Mucosa of gallbladder (tissue), 1 donor: ENCODE measurements at places on chromosomes 1 and 21. TPM values are rescaled to one million over a fixed set of nuclear protein-coding genes. Genes with fewer than 3 reads are reported as not detected.
A peak's percentile ranks its signal among the peaks of the same experiment; 100 is the strongest.

The NUP210L gene
- 0.06 TPM for total RNA-seq

The LIPI gene
- not detected for total RNA-seq

The CYP4Z1 gene
- total RNA-seq = not detected

The MASP2 gene
- not detected for total RNA-seq

The IFI44 gene
- 22.7 TPM for total RNA-seq

The GPR52 gene
- 1.3 TPM for total RNA-seq

The PDPN gene
- total RNA-seq = 37.5 TPM

The UBL4B gene
- total RNA-seq = not detected

The ABCG1 gene
- 19.5 TPM for total RNA-seq

The IQCC gene
- total RNA-seq = 3.5 TPM

The KCNK1 gene
- 24.5 TPM for total RNA-seq

GRCh38 chr1:245156736-245157505 lies 2.1 kb downstream of the KIF26B start:
- DNase-seq = no peak

DNA sequence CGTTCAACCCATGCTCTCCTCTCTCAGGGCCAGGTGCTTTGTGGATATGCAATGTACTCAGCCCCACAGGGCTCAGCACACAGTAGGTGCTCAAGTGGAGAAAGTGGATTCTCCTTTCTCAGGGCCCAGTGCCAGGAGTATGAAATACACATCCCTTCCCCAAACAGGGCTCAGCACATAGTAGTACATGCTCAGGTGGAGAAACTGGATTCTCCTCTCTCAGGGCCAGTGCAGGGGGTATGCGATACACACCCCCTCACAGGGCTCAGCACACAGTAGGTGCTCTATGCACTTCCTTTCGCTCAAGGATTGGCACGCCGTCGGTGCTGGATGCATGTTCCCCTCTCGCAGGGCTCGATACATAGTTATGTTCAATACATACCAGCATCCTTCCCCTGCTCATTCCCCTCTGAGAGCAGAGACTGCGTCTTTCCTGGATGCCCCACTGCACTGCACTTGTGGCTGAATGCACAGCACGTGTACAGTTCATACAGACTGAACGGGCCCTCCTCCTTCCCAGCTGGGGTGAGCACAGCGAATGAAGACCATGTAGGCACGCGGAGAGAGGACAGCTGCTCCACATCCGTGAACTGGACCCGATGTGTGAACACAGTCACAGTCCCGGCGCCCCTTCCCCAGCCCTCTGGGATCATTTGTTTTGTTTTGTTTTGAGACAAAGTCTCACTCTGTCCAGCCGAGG lies 16.6 kb upstream of the DISP3 start:
- DNase-seq = no peak

DNA sequence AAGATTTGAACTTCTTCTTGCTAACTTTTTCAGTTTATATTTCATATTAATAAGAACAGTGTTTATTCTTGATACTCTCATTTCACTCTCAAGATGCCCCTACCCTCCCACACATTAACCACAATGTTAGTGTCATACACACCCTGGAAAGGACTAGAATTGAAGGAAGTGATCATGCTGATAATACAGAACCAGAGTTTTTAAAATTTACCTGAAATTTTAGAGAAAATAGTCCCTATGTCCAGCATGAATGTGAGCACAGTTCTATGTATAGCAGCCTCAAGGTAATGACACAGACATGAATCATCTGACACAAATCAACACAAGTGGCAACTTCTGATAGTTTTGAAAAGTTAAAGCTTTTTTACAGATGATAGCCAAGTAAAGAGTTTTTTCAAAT lies 26.0 kb downstream of the RGS1 start:
- no peak for DNase-seq

GRCh38 chr1:22117851-22118250 lies 25.0 kb downstream of the WNT4 start:
- peak; percentile 69 for DNase-seq

DNA sequence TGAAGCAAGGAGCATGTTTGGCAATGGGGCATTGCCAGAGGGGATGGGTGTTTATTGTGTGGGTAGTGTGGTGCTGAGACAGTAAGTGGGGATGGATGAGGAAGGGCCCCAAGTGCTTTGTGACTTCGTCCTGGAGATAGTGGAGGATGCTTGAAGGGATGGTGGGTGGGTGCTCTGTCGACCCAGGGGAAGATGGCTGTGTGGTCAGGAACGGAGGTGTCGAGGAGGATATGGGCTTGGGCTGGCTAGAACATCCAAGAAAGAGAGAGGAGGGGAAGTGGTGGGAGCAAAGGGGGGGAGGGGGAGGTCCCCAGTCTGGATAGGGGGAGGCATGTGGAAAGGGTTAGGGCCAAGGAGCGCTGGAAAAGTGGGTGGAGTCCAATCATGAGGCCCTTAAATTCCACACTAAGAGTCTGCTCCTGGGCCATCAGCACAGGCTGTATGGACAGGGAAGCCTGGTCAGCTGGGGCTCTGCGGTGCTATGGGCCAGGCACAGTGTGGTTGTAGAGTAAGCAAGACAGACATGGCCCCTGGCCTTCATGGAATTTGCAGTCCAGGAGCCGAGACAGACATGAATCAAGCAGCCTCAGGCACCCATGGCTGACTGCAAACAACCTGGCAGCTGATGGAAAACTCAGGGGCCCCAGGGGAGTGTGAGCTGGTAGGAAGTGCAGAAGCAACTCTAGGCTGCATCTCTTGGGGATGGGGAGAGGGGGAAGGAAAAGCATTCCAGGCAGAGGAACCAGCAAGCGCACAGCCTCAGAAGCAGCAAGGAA lies 36.3 kb downstream of the EDN2 start:
- DNase-seq = no peak

DNA sequence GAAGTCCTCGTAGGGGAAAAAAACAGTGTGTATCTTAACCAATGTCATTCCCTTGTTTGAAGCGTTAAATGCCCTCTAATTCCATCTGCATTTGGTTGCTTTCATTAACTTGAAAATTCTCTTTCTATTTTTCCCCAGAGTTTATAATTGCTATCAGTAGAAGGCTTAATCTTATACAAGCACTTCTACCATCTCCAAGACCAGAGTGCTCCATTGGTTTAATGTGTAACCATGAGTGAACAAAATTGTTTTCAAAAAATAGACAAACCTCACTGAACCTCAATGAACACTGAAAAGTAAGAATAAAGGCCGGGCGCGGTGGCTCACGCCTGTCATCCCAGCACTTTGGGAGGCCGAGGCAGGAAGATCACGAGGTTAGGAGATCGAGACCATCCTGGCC lies 141.3 kb downstream of the RGS7 start:
- DNase-seq = no peak

DNA sequence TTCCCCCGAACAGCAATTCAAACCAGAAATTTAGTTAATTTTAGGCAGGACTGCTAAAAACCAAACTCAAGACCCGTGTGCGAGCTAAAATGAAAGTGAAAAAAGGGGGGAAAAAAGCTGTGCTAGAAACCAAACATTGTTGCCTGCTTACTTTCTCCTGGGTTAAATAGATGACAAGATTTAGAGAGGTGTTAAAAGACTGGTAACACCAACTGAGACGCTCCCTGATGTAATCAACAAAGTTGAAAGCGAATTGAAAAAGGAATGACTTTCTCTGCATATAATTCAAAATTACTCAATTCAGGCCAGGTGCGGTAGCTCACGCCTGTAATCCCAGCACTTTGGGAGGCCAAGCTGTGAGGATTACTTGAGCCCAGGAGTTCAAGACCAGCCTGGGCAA lies 6.8 kb downstream of the CDCA8 start:
- no peak for DNase-seq

GRCh38 chr1:233629305-233629935 lies 15.5 kb downstream of the KCNK1 start:
- DNase-seq = no peak

GRCh38 chr1:54850737-54851136 lies 36.3 kb downstream of the DHCR24 start:
- DNase-seq = peak; percentile 38

DNA sequence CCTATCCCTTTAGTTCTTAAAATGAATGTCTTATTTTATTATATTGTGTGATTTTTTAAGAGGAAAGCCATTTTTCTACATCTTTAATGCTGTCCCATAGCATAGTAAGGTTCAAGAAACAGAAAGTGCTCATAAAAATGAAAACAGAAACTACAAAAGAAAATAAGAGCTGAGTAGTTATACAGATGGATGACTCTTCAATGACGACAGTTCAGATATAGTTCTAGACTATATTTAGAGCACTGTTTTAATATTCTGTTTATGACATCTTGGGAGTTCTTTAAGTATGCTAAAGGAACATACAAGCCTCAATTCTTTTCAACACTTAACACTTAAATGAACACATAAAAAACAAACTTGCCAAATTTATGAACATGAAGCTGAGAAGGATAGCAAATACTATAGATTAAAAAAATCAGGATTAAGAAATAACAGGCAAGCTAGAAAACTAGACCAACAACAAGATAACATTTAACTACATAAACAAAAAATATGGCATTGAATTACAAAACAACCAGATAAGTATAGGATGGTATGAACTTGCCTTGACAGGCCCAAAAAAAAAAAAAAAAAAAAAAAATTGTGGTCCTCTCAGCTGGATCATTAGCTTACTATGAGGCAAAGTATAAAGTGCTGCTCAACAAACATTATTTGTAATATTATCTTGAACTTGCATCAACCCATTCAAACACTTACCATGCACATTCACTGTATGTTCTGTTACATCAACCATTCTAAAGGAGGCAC lies 87.9 kb downstream of the ZZZ3 start:
- DNase-seq = no peak

GRCh38 chr1:59688976-59689375 lies 125.8 kb upstream of the HOOK1 start:
- no peak for DNase-seq

DNA sequence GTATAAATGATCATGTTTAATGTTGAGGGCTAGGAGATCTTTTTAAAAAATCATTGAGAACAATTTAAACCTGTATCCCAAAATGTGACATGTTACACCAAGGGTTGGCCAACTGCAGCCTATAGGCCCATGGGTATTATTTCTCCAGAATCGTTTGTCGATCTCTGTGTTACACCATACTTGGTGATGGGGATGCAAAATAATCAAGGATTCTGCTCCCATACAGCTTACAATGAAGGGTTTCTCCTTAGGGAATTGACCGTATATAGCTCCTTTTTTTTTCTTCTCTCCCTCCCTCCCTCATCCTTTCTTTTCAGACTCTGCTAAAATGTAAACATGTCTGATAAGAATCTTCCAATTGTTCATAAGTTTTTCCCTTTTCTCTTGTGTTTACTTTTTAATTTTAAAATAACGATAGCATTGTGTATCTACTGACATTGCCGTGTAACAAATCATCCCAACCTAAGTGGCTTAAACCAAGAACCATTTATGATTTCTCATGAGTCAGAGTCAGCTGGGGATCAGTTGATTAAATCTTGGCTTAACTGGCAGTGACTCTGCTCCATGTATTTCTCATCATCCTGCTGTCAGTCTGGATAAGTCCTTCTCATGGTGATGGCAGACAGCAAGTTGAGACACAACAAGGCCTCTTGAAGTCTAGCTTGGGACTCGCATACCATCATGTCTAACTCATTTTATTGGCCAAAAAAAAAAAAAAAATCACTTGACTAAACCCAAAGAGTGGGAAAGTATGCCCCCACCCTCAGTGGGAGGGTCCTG lies 48.0 kb downstream of the MARK1 start:
- no peak for DNase-seq

DNA sequence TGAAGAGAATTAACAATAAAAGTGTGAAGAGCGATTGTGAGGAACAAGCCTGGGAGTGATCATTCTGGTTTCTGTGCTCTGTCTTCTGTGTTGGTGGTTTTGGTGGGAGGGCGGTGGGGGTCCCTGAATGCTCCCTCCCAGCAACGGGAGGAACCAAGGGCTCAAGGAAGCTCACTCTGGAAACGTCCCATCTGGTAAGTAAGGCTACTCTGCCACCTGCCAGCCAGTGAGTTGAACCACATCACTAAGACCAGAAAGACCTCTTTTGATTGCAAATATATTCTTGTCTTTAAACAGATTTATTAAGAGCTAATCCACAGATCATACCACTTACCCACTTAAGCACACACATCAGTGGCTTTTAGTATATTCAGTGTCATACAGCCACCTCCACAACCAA lies 125.0 kb downstream of the PRDM2 start:
- DNase-seq = no peak

DNA sequence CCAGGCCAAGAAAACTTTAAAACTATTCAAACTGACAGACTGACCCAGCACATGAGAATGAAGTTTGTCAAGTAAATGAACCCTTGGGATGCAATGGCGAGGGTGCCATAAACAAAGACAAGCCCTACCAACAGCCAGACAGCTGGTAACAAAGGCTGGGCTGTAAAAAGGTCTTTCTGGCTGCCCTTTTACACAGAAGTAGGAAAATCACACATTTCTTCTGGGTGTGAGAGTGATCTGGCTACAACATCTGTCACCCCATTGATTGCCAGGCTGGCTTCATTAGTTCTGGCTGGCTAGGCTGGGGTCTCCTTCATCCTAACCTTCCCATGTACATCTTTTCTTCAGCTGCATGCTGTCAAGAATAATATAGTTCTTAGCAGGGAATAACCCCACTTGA lies 83.6 kb upstream of the FOXD3 start:
- DNase-seq = no peak

GRCh38 chr1:195202241-195202640 lies 1406.0 kb downstream of the KCNT2 start:
- no peak for DNase-seq

DNA sequence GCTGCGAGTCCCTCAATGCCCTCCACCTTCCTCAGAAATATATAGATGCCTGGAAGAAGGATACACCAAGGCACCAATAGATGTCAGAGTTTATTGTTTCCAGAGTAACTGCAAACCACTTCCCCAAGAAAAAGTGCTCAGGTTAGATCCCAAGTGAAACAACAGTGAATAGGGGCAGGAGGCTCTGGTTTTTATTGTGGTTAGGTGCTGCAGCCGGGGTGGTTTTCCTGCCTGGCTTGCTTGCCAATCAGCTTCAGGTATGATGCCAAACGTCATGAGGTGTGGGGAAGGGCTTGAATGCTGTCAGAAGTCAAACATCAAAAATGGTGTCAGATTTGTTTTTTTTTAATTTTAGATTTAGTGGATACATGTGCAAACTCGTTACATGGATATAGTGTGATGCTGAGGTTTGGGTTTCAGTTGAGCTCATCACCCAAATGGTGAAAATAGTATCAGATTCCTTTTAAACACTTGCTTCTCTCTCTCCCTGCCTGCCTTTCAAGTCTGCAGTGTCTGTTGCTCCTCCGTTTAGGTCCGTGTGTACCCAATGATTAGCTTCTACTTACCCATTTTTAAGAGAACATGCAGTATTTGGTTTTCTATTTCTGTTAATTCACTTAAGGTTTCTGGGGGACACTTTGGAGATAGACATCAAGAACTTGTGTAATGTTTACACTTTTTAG lies 1317.0 kb downstream of the MRPL39 start:
- no peak for DNase-seq
